ENCODE measurements at places on chromosomes 12 and 14. TPM values are rescaled to one million over a fixed set of nuclear protein-coding genes. Genes with fewer than 3 reads are reported as not detected.

Gene PLEKHG3
- polyA plus RNA-seq: 90.3 TPM

Gene PLD4
- 3.2 TPM for polyA plus RNA-seq

GRCh38 chr14:102540315-102541028, 30.9 kb upstream of the ANKRD9 start:
- no peak for DNase-seq

- DNase-seq: no peak
These were observed 286.3 kb downstream of the RPAP3 start for GRCh38 chr12:47419497-47419896.

GRCh38 chr12:65695113-65695865, 129.0 kb upstream of the HMGA2 start:
- DNase-seq: no peak

DNA sequence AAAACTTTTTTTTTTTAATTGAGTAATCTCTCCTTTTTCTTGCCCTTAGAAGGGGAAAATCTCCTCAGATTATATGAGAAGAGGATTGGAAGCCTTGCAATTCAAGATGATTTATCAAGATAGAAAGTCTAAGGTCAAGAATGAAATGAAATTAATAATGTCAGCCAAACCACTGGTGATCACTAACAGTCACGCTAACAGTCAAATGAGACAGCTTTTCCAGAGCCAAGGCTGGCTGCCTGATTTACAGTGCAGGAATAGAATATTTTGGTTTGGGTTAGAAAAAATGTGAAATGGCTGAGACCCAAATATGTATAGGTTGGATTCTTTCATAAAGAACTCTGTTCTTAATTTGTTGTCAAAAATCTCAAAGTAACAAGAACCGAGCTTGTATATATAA, 204.3 kb downstream of the PPM1H start:
- no peak for DNase-seq

Gene APAF1
- 39.9 TPM for polyA plus RNA-seq

Gene SDR9C7
- polyA plus RNA-seq: not detected

Data from right renal cortex interstitium (tissue), 3 donors.